Renal pelvis (tissue), 12 donors: ENCODE measurements at places on chromosomes 5 and 9. TPM values are rescaled to one million over a fixed set of nuclear protein-coding genes. Genes with fewer than 3 reads are reported as not detected.

- no peak for DNase-seq
These were observed 370.0 kb downstream of the NDUFS4 start for GRCh38 chr5:53930457-53930856.

GRCh38 chr9:35258660-35259474, 97.1 kb downstream of the UNC13B start:
- DNase-seq = peak; percentile 80

DNA sequence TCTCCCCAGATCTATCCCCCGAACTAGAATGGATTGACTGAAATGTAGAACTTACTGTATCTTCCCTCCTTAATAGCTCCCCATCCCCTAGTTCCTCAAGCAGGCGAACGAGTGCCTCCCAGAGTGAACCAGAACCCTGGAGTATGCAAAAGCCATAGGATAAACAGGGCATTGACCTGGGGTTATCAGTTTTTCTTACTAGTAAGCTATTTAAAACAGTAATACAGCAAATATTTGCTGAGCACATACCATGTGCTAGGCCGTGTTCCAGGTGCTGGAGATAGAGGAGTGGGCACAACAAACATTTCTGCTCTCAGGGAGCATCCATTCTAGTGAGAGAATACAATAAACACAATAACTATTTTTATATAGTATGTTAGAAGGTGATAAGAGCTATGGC, 1.8 kb downstream of the SKP2 start:
- no peak for DNase-seq

DNA sequence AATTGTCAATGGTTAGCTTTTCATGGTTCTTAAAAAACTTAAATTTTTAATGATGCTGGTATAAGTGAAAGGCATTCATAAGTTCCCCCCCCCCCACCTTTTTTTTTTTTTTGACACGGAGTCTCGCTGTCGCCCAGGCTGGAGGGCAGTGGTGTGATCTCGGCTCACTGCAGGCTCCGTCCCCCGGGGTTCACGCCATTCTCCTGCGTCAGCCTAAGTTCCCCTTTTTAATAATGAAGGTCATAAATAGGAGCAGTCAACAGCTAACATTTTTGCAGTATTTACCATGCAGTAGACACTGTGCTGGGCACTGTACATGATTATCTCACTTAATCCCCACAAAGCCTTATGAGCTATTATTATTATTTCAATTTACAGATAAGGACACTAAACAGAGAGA, 556.3 kb downstream of the PDE4D start:
- no peak for DNase-seq

DNA sequence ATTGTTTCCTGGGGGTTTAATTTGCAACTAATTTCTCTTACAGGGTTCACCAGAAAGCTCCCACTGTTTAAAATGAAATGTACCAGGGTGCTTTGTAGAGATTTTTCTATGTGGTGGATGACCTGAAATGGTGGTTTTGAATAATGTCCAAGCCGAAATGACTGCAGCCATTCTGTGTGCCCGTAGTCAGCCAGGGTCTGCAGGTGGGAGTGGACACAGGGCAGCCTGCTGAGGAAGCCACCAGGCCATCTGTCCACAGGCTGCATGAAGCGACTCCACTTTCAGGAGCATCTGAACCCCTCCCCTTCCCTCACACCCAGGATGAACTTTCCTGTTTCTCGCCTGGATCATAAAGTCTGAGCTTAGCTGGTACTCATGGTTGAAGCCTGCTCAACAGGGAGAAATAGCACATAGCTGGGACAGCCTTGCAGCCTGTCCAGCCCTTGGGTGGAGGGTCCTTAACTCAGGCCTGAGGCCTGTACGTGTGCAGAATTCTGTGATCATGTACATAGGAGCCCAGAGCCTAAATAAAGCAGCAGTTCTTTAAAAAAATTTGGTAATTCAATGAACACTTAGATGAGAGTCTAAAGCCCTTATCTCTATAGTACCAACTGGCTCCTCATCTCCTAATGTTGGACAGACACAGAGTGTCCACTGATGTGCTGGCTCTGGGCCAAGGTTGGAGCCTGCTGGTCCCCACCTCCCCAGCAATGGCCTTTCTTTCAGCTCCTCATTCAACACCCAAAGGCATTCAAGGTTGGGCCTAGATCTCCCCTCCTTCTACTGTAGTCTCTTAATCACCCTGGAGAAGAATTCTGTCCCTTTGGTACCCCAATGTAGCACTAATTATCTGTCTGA, 72.8 kb downstream of the SHB start:
- no peak for DNase-seq

DNA sequence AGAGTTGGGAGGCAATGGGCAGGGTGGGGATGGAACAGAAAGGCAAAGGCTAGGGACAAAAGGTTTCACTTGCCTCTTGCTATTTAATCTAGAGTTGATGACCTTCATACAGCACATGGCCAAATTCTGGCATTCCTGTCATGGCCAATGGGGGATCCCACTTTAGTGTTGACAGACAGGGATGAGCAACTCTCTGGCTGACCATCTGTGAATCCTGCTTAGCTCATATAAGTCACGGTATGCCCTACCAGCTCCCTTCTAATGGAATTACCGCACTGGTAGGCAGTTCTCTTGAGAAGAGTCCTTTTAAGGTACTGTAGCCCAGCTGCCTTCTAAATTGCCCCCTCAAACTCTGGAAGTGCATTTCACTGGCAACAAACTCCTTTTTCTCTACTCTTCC, 76.1 kb downstream of the MAMDC2 start:
- DNase-seq = no peak

GRCh38 chr5:400282-401145, 42.5 kb upstream of the EXOC3 start:
- no peak for DNase-seq

- DNase-seq = no peak
These were observed 56.3 kb upstream of the BICD2 start for GRCh38 chr9:92820964-92821363.

DNA sequence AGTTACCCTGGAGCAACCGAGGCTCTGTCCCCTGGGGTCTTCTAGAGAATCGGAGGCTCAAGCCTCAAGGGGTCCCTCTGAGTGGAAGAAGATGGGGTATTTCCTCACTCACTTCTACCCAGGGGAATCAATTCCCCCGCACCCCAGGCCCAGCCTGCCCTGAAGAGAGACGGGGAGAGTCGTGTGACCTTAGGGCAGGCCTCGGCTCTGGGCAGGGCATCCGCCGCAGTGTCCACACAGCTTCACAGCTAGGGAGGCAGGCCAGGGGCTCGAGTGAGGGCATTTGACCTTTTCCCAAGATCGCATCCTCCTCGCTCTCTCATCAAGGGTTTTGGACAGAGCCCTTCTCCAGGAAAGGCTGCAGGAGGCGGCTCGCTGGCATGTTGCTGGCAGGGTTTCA, 57.9 kb upstream of the CNOT6 start:
- no peak for DNase-seq

- DNase-seq = no peak
These were observed 78.5 kb downstream of the ERCC6L2 start for GRCh38 chr9:95953986-95954385.

DNA sequence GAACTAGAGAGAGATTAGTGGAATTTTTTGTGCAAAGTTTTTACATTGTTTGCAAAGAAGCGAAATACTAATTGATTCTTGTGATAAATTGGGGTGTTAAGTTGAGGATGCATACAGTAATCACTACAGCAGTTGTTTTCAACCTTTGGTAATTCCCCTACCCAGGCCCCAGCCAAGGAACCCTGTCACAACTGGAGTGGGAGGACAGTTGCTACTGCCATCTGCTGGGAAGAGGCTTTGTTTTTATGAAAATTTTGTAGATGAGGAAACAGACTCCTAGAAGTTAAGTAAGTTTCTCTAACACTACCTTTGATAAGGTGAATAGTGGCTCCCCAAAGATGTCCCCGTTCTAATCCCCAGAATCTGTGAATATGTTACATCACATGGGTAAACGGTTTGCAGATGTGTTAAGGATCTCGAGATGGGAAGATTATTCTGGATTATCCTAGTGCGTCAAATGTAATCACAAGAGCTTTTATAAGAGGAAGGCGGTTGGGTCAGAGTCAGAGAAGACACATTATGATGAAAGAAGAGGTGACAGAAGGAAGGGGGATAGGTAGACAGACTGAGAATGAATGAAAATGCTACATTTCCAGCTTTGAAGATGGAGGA, 34.0 kb upstream of the PPP1R2B start:
- no peak for DNase-seq

DNA sequence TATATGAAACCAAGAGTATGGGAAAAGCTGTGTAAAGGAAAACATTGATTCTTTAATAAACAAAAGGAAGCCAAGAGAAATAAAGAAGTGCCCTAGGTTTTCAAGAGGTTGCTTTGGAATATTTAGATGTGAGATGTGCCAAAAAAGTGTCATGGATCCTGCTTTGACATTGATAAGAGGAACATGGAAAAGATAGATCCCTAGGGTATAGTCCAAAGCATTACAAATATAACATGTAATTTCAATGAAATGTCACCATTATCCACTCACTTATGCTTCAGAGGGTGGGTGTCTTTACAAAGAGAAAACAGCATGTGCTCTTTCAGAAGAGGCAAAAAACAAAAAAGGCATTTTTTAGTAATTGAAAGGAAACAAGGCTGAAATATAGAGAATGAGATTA, 1196.7 kb downstream of the EFNA5 start:
- DNase-seq = peak; percentile 15

DNA sequence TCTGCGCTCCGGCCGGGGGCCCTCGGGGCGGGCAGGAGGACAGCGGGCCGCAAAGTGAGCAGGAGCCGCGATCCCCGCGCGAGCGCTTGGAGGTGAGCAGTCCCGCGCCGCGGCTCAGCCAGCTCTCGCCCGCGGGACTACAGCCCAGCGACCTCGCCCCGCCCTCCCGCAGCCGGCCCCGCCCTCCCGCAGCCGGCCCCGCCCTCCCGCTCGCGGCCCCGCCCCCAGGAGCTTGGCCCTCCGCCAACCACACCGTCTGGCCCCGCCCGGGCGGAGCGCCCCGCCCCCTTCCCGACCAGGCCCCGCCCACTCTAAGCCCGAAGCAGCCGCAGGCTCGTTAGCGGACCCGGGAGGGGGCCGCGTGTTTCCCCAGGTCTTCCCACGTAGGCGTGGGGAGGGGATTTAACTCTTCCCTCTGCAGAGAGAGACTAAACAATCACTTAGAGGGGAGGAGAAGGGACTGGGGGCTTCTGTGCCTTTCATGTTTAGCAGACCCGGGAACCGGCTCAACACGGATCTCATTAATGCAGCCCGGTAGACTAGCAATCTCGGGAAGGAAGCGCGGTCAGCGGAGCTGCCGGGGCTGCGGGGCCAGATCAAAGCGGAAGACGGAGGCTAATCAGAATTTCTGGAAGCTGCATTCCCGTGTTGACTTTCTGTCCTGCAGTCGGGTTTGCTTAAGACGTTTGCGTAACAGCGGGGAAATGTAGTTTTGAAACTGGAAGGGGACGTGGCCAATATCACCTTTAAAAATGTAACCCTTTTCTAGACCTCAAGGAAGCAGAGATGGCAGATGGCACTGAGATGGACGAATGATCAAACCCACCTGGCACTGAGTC, at the start of gene MYO10:
Gene MYO10, minus strand, starts transcription at position 139 of the 839 bp plus-strand sequence. CDS start 480 bp downstream, outside the sequence.
- peak; percentile 73 for DNase-seq

GRCh38 chr9:12185856-12186255, 507.3 kb upstream of the TYRP1 start:
- no peak for DNase-seq

Gene GPR151
- polyA plus RNA-seq = not detected

Gene TMEM232
- 6.3 TPM for polyA plus RNA-seq

Gene G3BP1
- polyA plus RNA-seq = 181 TPM

Gene CD14
- polyA plus RNA-seq = 10.6 TPM

Gene RASEF
- polyA plus RNA-seq = 7.2 TPM

Gene PCDHGB1
- 1.7 TPM for polyA plus RNA-seq
